ENCODE measurements at places on chromosomes 12 and 14.
A peak's percentile ranks its signal among the peaks of the same experiment; 100 is the strongest.

- no peak for DNase-seq
These were observed 31.6 kb upstream of the NR2C1 start for GRCh38 chr12:95104919-95105452.

DNA sequence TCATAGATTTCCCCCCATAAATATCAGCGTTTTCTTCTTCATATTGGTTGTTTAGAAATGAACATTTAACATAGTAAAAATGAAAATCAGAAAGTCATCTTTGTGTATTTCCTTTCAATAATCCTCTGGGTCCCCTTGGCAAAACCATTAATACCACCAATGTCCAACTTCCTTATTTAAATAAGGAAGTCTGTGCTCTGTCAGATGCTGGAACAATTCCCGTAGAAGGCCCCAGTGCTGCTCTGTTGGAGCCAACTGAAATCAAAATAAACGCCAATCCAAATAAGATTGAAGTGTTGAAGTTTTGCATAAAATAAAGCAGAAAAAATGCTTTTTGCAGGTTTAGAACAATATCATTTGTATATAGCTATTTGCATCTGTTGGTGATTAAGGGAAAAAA is 93.1 kb downstream of the PPM1H start:
- no peak for DNase-seq

GRCh38 chr14:91170504-91171121 is 56.7 kb downstream of the DGLUCY start:
- DNase-seq, result peak; percentile 91

DNA sequence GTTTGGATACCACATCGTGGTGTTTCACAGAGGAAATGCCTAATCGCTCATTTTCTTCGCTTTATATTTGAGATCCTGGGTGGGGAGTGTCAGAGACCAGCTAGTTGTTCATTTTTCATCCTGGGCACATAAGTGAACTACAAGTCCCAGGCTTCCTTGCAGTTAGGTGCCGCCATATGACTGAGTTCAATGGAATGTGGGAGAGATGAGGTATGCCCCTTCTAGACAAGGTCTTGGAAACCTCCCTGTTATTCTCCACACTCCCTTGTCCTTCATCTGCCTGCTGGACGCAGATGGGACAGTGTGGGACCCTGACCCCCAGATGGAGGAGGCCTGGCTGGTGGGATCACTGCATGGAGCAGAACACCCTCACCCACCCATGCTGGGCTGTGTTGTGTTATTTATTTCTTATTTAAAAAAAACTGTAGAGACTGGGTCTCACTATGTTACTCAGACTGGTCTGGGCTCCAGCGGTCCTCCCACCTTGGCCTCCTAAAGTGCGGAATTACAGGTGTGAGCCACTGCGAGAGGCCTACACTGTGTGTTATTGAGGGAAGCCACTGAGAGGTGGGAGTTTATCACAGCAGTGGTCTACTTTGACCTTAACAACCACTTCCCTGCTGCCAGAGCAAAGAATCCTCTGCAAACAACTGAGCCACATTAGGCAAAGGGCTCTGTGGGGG is 42.9 kb upstream of the VRK1 start:
- DNase-seq, result peak; percentile 35

DNA sequence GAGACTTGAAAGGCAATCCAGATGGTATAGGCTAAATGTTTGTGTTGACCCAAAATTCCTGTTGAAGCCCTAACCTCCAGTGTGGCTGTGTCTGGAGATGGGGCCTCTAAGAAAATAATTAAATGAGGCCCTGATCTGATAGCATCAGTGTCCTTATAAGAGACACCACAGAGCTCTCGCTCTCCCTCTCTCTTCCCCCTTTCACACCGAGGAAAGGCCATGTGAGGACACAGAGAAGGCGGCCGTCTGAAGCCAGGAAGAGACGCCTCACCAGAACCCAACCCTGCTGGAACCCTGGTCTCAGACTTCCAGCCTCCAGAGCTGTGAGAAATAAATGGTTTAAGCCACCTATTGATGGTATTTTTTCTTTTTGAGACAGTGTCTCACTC is 87.5 kb downstream of the SCARB1 start:
- DNase-seq, result no peak

GRCh38 chr12:96104566-96104965 is 69.2 kb upstream of the LTA4H start:
- DNase-seq, result peak; percentile 77

DNA sequence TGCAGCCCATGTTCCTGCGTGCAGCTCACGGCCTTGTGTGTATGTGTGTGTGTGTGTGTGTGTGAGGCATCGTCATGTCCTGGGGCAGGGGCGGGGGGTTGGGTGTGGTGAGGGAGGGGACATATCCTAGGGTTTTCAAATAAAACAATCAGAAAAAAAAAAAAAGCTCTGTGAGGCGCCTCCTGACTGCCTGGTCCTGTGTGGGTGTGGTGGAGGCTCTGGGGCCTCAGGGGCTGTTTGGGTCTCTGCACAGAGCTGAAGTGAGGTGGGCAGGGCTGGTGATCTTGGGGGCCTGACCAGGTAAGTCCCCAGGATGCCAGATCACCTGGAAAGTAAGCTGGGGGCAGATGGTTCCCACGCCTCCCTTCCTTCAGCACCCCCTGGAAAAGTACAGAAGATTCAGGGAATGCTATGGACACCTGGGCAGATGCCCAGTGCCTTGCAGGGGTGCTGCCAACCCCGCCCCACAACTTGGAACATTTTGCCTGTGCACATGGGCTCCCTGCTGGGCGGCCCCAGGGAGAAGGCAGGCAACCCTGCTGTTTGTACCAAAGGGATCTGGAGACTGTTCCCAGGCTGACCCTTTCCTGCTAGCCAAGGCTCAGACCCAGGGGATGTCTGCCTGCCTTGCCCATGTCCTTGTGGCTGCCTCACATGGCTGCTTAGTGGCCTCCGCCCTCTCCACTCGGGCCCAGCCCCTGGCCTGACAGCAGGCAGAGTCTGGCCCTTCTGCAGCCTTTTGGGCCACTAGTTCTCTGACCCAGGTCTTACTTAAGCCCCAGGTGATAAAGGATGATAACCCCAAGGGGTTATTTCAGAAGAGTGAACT is 28.8 kb downstream of the CLSTN3 start:
- DNase-seq, result no peak

DNA sequence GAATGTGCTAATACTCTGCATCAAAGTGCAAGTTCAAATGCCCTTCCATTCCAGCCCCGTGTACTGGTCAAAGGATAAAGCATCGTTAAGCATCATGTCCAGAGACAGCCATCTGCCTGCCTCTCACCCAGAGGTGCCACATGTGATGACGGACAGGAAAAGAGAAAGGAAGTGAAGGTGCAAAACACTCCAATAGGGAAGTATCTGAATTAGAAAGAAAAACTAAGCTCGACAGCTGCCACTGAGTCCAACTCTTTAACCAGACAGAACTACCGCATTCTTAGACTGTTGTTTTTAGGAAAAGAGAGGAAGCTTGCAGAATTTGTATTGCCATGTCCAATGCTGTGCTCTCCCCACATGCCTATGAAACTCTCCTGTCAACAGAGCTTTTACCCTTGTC is 465.0 kb upstream of the SOX5 start:
- no peak for DNase-seq

DNA sequence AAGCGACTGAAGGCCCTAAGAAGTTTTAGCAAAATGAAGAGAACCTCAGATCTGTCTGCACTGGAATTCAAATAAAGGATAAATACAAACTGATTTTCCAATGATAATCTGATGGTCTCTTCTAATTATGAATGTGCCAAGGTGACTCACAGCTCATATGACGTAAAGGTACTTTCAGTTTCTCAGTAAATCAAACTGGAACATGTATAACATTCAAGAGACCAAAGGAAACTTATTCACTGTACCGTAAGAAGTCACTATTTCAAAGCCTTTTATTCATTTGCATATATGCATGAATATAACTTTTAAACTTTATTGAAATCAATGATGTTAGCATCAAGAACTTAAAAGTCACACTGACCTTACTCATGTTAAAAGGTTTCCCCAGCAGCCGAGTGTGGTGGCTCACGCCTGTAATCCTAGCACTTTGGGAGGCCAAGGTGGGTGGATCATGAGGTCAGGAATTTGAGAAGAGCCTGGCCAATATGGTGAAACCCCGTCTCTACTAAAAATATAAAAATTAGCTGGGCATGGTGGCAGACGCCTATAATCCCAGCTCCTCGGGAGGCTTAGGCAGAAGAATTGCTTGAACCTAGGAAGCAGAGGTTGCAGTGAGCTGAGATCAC is 52.2 kb downstream of the ATXN2 start:
- no peak for DNase-seq

DNA sequence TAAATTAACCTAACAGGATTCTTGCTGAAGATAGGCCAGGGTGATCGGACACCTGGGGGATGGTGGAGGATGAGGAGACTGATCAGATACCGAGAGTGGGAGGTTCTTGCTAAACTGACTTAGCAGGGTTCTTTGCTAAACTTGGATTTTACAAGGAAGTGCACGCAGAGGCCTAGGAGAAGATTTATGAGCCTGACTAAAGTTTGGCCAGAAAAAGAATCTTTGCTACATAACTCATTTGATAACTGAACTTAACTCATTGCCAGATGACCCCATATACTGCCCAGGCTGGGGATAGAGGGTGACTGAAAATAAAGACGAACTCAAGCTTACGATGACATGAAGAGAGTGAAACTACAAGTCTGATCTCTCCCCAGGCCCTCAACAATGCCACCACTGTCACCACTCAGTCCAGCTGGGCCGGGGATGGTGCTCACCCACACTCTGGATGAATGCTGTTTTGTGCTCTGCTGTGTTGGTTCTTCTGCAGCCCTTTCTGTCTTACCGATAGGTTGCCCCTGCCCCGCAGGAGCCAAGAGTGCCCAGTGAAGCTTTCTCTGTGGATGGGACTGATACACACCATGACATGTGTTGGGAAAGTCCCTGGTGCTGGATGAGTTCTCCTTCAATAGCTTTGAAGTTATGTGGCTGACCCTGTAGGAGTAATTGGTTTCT is 29.0 kb downstream of the PPFIBP1 start:
- DNase-seq, result no peak

DNA sequence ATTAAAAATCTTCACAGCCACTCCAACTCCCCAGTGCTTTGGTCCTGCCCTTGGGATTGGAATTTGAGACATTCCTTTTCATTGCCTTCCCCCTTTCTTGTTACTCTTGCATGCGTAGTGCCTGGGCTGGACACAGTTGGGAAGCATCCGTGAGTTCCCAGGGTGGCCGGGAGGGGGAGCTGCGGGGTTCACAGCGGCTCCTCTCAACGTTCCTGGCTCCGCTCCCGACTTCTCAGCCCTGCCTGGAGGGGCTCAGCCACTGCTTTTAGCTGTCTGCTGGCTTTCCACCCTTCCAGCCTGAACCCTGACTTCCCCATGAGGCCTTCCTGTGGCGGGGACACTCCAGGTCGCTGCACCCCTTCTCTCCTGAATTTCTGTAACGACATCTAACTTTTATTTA is 3.2 kb downstream of the TEX52 start:
- peak; percentile 29 for DNase-seq

DNA sequence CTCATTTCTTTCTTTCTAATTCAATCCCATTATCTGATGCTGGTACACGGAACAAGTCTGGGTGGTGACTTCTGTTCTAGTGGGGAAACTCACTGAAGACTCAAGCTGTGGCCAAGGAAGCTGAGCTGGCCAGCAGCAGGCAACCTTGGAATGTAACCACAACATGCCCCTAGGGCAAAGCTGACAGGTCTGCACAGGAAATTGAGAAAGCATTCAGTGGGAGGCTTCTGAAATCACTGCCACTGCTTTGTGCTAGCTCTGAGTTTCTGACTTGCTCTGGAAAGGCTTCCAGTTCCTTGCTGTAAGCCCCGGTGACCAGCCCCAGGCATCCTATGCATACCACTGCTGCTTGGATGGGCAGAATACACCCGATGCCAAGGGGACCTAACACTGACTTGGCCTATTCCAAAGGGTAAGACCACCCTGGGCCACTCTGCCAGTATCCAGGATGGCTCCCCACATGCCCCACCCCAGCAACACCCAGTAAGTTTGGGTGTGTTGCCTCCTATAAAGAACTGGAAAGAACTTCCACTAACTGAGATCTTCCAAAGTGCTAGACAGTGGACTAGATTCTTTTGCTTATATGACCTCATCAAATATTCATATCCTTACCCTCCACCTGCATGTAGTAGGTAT is 84.5 kb upstream of the CDKN3 start:
- DNase-seq, result no peak
